ENCODE measurements at places on chromosomes 3 and 15. TPM values are rescaled to one million over a fixed set of nuclear protein-coding genes. Genes with fewer than 3 reads are reported as not detected.

- no peak overlapping the region for H3K27ac ChIP-seq
- no peaks in the 10 kb centered on the region for H3K27me3 ChIP-seq
- H3K4me1 ChIP-seq, result no peaks in the 10 kb centered on the region
- no peak overlapping the region for H3K4me3 ChIP-seq
- no peaks in the 10 kb centered on the region for H3K36me3 ChIP-seq
Measured at GRCh38 chr3:8220291-8220690, 281.3 kb upstream of the LMCD1 start.

DNA sequence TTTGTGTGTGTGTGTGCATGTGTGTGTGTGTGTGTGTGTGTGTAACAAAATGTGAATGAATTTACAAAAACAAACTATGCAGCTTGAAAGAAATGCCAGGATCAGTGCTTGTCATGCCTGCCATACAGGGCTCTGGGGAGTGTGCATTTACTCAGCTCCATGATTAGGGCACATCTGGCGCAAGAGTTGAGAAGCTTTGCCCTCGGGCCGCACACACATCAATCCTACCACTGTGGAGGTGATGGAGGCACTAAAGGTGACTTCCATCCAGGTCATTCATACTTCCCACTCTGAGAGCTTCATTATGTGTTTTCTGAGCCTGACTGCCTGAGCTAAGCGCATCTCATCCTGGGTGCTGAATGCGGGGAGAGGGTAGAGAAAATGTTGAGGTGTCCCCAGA is 72.0 kb upstream of the ZBED2 start:
- H3K36me3 ChIP-seq, result no peaks in the 10 kb centered on the region
- H3K27me3 ChIP-seq, result no peaks in the 10 kb centered on the region
- DNase-seq, result no peak
- H3K27ac ChIP-seq, result peak overlapping the region; percentile 79
- peaks cover 26% of the 10 kb centered on the region for H3K4me1 ChIP-seq

- H3K4me1 ChIP-seq, result no peaks in the 10 kb centered on the region
- DNase-seq, result no peak
- no peaks in the 10 kb centered on the region for H3K27me3 ChIP-seq
Measured at GRCh38 chr15:53115563-53115962, 325.4 kb upstream of the ONECUT1 start.

GRCh38 chr3:28286595-28286994 is 45.2 kb downstream of the CMC1 start:
- H3K27ac ChIP-seq, result no peak overlapping the region
- no peaks in the 10 kb centered on the region for H3K27me3 ChIP-seq
- H3K4me1 ChIP-seq, result no peaks in the 10 kb centered on the region
- no peak for DNase-seq
- no peak overlapping the region for H3K4me3 ChIP-seq

- no peaks in the 10 kb centered on the region for H3K4me1 ChIP-seq
- no peaks in the 10 kb centered on the region for H3K36me3 ChIP-seq
- no peak overlapping the region for H3K4me3 ChIP-seq
- peaks cover 18% of the 10 kb centered on the region for H3K27me3 ChIP-seq
Measured at GRCh38 chr3:170848292-170848917, 21.6 kb downstream of the RPL22L1 start.

- no peaks in the 10 kb centered on the region for H3K4me1 ChIP-seq
- H3K4me3 ChIP-seq, result no peak overlapping the region
- no peaks in the 10 kb centered on the region for H3K36me3 ChIP-seq
Measured at GRCh38 chr3:20935791-20936190, 749.8 kb upstream of the SGO1 start.

- no peak overlapping the region for H3K27ac ChIP-seq
- H3K4me3 ChIP-seq, result no peak overlapping the region
- no peaks in the 10 kb centered on the region for H3K27me3 ChIP-seq
- H3K36me3 ChIP-seq, result no peaks in the 10 kb centered on the region
Measured at GRCh38 chr15:97962263-97962662, 1.8 kb downstream of the ARRDC4 start.

DNA sequence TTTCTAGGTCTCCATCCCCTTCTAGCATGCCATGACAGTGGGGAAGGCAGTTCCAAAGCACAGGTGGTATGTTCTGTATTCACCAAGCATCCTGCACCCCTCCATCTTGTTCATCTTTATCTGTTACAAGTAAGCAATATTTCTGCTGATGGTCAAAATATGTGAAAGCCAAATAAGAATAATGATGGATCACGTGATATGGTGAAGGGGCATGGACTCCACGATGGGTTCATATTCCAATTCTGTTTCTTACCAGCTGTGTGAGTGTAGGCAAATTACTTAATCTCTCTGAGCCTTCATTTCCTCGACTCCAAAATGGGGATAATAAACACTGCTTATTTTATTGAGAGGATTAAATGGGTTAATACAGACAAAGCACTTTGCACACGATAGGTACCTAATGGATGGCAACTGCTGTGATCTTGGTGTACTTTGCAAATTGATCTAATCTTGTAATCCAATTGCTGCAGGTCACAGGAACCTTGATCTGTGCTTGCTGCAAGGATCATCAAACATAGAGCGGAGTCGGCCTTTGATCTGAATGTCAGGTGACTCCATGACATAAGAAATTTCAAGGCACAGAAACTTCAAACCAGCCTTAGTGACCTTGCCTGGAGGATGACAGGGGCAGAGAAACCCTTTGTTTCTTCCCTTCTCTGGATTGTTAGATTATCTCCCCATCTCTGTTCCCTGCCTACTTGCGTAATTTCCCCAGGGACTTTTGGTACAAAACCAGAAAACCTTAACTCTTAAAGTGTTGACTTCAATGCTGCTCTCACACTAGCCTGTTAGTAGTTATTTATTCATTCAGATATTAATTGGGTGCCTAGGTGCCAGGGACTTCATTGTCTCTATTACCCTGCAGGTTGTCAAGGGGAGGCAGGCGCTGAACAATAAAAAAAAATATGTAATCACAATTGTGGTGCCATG is 25.8 kb downstream of the SIAH2 start:
- peaks cover 12% of the 10 kb centered on the region for H3K36me3 ChIP-seq
- H3K27me3 ChIP-seq, result no peaks in the 10 kb centered on the region
- DNase-seq, result no peak
- H3K27ac ChIP-seq, result no peak overlapping the region
- H3K4me1 ChIP-seq, result peaks cover 18% of the 10 kb centered on the region

DNA sequence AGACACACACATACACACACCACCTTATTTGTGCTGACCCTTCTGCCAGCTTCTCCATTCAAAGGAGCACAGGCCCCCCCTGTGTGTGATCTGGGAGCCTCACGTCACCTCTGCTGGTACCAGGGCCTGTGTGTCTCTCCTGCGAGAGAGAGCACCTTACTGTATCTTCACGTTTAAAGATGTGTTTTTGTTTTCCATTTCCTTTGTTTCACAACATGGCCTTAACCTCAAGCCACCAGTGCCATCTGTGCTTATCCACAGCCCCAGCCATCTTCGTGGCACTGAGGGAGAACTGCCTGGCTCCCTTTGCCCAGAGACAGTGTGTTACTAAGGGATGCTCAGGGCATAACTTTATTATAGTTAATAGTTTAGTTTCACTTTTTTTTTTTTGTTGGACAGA is 52.3 kb downstream of the ABHD2 start:
- H3K36me3 ChIP-seq, result peaks cover 14% of the 10 kb centered on the region
- no peak for DNase-seq
- H3K27ac ChIP-seq, result no peak overlapping the region
- H3K4me3 ChIP-seq, result no peak overlapping the region
- no peaks in the 10 kb centered on the region for H3K4me1 ChIP-seq

- H3K27ac ChIP-seq, result no peak overlapping the region
- H3K4me3 ChIP-seq, result no peak overlapping the region
- no peaks in the 10 kb centered on the region for H3K4me1 ChIP-seq
- DNase-seq, result no peak
Measured at GRCh38 chr3:14236902-14237301, 58.3 kb downstream of the LSM3 start.

DNA sequence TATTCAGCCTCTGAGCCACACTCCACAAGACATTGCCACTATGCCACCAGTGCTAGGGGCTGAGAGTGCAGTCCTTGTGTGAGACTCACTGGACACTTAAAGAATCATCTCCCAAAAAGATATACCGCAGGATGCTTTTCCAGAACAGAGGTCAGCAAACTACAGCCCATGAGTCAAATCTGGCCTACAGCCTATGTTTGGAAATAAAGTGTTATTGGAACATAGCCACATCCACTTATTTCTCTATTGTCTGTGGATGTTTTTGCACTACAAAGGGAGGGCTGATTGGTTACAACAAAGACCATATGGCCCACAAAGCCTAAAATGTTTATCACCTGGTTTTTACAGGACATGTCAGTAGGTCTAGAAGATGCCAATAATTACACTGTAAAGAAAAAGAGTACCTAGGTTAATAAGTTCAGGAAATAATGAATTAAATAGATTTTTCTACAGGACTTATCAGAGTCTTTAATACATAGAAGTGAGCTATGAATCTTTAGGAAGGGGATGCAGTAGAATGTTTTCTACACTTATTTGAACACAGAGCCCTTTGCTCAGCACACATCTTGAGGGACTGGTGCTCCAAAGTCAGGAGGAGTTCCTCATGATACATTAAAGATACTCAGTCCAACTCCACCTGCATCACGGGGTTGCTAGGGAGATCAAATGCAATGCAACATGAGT is 26.3 kb downstream of the SRGAP3 start:
- H3K4me3 ChIP-seq, result no peak overlapping the region
- no peak for DNase-seq
- no peaks in the 10 kb centered on the region for H3K4me1 ChIP-seq

GRCh38 chr15:75844629-75845335 is 1.5 kb downstream of the UBE2Q2 start:
- peak; percentile 6 for DNase-seq
- H3K27ac ChIP-seq, result peak overlapping the region; percentile 64
- H3K4me1 ChIP-seq, result peaks cover 38% of the 10 kb centered on the region
- H3K36me3 ChIP-seq, result no peaks in the 10 kb centered on the region
- peak overlapping the region; percentile 82 for H3K4me3 ChIP-seq
- H3K27me3 ChIP-seq, result no peaks in the 10 kb centered on the region

GRCh38 chr15:86164232-86164898 is 84.7 kb downstream of the AGBL1 start:
- no peak for DNase-seq
- no peak overlapping the region for H3K4me3 ChIP-seq
- no peaks in the 10 kb centered on the region for H3K4me1 ChIP-seq
- no peak overlapping the region for H3K27ac ChIP-seq

DNA sequence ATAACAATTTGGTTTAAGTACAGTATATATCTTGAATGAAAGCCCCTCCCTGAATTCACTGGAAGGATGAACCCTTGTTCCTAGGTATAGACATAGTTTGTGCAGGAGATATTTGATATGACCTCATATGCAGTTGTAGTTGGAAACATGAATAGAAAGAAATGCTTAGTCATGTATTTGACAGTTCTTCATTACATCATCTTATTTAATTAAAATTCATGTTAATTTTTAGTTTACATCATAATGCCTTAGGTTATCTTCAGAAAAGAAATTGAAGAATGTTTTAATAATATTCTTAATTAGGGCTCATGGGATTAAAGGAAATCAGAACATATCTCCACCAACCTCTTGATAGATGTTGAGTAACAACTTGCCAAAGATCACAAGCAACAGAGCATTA is 19.2 kb downstream of the SLC2A2 start:
- no peak for DNase-seq
- H3K27me3 ChIP-seq, result peaks cover 20% of the 10 kb centered on the region
- no peaks in the 10 kb centered on the region for H3K4me1 ChIP-seq
- no peak overlapping the region for H3K27ac ChIP-seq
- H3K36me3 ChIP-seq, result no peaks in the 10 kb centered on the region

DNA sequence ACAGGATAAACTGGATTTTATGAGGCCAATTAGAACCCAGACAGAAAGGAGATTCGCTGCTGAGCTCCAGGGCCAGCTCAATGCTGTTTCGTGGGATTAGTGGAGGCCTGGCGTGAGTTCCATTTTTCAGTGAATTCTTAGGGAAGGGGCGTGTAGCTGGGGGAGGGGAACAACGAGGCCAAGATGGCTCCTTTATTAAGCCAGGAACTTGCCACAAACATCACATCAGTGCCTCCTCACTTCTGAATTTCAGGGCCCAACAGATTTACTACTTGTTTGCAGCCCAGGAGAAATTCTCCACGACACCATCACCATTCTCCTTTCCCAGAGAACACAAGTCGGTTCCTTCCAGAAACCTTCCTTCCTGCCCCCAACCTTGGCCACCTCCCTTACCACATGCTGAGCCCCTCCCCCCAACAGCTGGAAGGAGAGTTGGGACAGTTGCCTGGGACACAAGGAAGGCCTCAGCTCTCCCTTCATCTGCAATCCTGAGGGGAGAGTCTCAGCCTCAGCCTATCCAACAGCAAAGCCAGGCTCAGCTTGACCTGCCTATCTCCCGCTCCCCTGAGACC is 5.8 kb downstream of the IGDCC4 start:
- no peak overlapping the region for H3K4me3 ChIP-seq
- no peaks in the 10 kb centered on the region for H3K36me3 ChIP-seq
- H3K27ac ChIP-seq, result no peak overlapping the region
- peaks cover 14% of the 10 kb centered on the region for H3K27me3 ChIP-seq
- H3K4me1 ChIP-seq, result peaks cover 6% of the 10 kb centered on the region

- no peak overlapping the region for H3K27ac ChIP-seq
- no peak overlapping the region for H3K4me3 ChIP-seq
- H3K36me3 ChIP-seq, result no peaks in the 10 kb centered on the region
- no peaks in the 10 kb centered on the region for H3K27me3 ChIP-seq
Measured at GRCh38 chr15:58260725-58261267, 122.6 kb downstream of the AQP9 start.

DNA sequence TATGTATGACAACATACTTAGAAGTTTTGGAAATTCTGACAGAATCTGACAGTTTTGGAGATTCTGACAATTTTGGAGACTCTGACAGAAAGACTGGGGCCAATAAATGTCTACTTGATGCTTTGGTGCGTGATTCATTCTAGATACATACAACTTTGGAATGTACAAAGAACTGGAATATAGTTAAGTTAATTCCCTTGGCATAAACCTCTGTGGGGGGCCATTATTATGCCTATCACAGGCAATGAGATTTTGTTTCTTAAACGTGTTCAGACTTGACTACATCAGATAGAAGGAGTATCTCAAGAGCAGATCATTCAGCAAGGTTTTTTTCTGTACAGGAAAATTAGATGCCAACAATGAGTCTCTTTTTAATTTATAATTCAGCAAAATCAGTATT is 617.6 kb upstream of the ZNF717 start:
- no peaks in the 10 kb centered on the region for H3K4me1 ChIP-seq
- H3K27me3 ChIP-seq, result no peaks in the 10 kb centered on the region
- H3K4me3 ChIP-seq, result no peak overlapping the region
- H3K27ac ChIP-seq, result no peak overlapping the region

GRCh38 chr3:56987238-56987895 is 73.1 kb upstream of the SPATA12 start:
- peak; percentile 26 for DNase-seq
- no peaks in the 10 kb centered on the region for H3K36me3 ChIP-seq
- H3K4me3 ChIP-seq, result no peak overlapping the region
- peaks cover 9% of the 10 kb centered on the region for H3K27me3 ChIP-seq
- no peak overlapping the region for H3K27ac ChIP-seq
- H3K4me1 ChIP-seq, result peaks cover 7% of the 10 kb centered on the region

Gene ST8SIA2
- not detected for polyA plus RNA-seq

Gene ZBTB20
- 10.1 TPM for polyA plus RNA-seq

Gene GPR160
- 1.5 TPM for polyA plus RNA-seq

Gene LRCH3
- 14.6 TPM for polyA plus RNA-seq

Gene DLL4
- not detected for polyA plus RNA-seq

Gene SIDT1
- polyA plus RNA-seq, result 18.1 TPM

Gene COL6A6
- not detected for polyA plus RNA-seq

Gene NTRK3
- polyA plus RNA-seq, result not detected

Gene ADCY5
- polyA plus RNA-seq, result 0.08 TPM
